Neural progenitor cell (in vitro differentiated cells): ENCODE measurements at places on chromosomes 2 and 18.

DNA sequence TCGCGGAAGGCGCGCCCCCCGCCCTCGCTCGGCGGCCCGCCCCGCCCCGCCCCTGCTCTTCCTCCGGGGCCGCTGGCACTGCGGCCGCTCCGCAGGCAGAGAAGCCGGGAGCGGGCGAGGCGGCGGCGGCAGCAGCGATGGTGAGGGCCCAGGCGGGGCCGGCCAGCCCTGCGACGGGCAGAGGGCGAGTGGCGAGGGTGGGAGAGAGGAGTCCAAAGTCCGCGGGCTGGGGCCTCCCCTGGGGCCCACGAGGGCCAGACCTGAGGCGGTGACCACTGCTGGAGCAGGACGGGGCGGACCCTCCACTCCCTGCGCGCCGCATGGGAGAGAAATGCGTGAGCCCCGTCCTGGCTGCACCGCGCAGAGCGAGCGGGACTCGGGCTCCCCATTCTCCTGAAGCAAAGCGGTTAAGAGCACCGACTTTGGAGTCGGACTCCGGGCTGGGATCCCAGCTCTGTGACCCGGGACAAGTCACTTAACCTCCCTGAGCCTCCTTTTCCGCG, at the start of gene VAMP5:
VAMP5 (plus strand) TSS at position 78 of the 503 bp plus-strand sequence; CDS start at position 138, 60 bp downstream.
- peak; percentile 49 for DNase-seq

DNA sequence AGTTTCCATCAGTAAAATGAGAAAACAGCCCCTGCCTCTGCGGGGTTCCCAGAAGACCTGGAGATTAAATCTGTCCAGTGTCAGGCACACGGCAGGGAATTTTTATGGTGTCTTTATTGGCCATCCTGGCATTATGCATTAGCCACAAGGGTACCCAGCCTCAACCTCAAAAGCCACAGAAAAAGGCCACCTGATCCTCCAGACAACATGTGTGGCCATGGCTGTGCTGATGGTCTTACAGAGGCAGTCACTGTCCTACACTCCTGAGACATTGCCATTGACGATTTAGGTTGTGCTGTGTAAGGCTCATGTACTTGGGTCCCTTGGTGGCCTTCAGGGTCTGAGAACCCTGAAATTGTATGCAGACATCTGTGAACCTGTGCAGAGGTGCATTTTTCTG, 115.6 kb downstream of the SMAD7 start:
- no peak for DNase-seq

- peak; percentile 69 for DNase-seq
Measured at GRCh38 chr2:167651406-167652151, 595.8 kb downstream of the STK39 start.

- no peak for DNase-seq
Measured at GRCh38 chr2:141271346-141271745, 859.5 kb downstream of the LRP1B start.

- no peak for DNase-seq
Measured at GRCh38 chr2:168312036-168312822, 64.8 kb upstream of the STK39 start.

DNA sequence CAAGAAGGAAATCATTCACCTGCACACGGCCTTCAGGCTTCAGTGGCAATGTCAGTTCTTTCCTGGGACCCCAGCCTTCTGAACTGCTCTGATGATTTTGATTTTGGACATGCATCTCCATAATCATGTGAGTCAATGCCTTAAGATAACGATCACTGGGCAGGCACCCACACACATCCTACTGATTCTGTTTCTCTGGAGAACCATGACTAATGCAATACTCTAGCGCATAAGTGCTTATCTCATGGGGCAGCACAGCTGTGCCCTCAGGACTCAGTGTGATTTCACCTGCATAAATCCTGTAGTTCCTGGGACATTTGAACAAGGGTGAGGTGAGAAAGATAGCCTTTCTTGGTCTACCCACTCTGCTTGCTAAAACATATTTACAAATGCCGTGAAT, 144.6 kb downstream of the AKAIN1 start:
- no peak for DNase-seq

- DNase-seq, result peak; percentile 75
Measured at GRCh38 chr2:45610281-45611019, 617 bp downstream of the SRBD1 start.

DNA sequence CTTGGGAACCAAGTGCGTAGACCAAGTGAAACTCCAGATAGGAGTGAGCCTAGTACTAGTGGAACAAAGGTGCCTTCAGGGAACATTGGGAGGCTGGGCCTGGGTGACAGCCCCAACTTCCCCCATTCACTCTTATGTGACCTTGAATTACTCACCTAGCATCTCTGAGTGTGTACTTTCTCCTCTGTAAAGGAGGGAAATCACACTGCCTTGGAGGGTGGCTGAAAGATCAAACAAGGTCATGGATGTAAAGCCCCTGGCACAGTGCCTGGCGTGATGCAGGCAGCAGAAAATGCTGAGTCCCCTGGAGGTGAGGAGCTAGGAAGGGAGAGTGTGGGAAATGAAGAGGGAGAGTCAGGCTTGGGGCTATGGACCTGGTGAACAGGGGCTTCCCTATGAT, 45.9 kb downstream of the MARCO start:
- no peak for DNase-seq

- DNase-seq, result no peak
Measured at GRCh38 chr2:6630209-6630608, 235.5 kb downstream of the CMPK2 start.

GRCh38 chr2:83901317-83901716, 557.8 kb downstream of the SUCLG1 start:
- no peak for DNase-seq

DNA sequence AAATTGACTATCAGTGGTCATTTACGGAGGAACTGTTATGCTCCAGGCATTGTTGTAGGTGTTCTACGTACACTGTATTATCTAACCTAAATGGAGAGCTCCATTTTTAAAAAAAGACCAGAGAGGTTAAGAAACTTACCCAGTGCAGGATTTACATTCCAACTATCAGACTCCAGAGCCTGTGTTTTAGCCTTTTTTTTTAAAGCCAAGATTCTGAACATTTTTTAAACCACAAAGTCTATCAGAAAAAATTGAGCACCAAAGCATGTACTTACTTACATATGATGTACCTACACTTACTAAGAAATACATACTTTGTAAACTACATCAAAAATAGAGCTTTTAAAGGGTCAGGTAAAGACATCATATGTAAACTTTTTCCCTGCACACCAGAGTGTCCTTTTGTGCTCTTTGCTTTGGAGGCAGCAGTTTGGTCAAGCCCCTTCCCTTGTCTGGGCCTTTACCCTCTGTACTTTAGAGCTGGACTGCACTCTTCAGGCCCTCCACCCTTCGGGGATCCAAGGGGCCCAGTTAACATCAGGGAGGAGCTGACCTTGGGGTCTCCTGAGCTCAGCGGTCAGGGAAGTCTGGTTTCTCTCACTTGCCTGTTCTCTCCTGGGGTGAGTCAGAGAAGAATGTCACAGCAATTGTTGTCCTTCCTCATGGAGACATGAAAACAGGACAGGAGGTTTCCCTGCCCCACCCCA, 58.4 kb downstream of the ITGB1BP1 start:
- no peak for DNase-seq

- no peak for DNase-seq
Measured at GRCh38 chr2:127170021-127170420, 50.1 kb downstream of the CYP27C1 start.
